Activated CD4-positive, alpha-beta T cell treated with anti-CD3 and anti-CD28 coated beads for 4 hours (primary cell): ENCODE measurements at places on chromosomes 3 and 15.

GRCh38 chr3:61252836-61253235, 1.6 kb upstream of the FHIT start:
- no peak for DNase-seq

- DNase-seq, result no peak
Observed at GRCh38 chr3:127840671-127841070, 18.4 kb upstream of the MGLL start.

- no peak for DNase-seq
Observed at GRCh38 chr3:45343947-45344346, 44.4 kb upstream of the LARS2 start.

- no peak for DNase-seq
Observed at GRCh38 chr3:153629148-153629547, 467.1 kb downstream of the RAP2B start.

DNA sequence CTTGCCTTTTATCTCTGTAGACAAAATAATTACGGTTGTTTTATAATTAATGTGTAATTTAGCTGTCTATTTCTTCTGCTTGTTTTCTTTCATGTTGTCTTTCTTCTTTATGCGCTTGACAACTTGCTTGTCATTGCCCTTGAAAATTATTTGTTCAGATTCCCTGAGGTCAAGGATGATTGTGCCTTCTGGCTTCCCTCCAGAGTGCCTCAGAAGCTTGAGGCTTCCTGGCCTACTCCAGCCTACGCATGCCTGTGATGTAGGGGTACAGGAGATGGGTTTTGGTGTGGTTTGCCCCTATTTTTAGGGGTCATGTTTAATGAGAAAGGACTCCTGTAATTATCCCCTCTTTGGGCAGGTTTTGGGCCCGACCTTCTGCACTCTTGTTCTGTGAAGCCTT, 231.5 kb downstream of the SV2B start:
- DNase-seq, result no peak

- no peak for DNase-seq
Observed at GRCh38 chr3:99344216-99344615, 294.2 kb upstream of the COL8A1 start.

- no peak for DNase-seq
Observed at GRCh38 chr15:37372064-37372463, 271.7 kb upstream of the MEIS2 start.

GRCh38 chr3:196660381-196661166, 21.1 kb downstream of the NRROS start:
- DNase-seq, result no peak

DNA sequence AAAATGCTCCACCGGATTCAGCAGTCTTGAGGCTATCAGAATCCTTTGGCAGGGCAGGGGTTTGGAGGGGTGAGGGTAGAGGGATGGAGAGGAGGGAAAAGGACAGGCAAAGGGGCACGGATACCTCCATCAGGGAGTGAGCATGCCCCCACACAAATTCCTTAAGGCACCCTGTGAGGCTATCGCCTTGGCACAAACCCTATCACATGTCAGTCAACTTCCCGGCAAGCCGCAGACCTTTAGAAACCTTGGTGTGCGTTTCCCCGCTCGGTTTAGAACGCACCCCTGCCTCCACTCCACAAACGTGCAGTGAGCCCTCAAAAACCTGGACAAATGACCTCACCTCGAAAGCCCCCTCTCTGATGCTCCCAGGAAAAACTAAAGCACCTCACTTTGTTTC, 422 bp upstream of the SETMAR start:
- no peak for DNase-seq

- no peak for DNase-seq
Observed at GRCh38 chr15:42858999-42859789, 61.4 kb downstream of the TTBK2 start.

- DNase-seq, result no peak
Observed at GRCh38 chr3:44870375-44871061, 3.9 kb upstream of the TGM4 start.

- DNase-seq, result no peak
Observed at GRCh38 chr15:89429023-89429422, 67.4 kb downstream of the RHCG start.

GRCh38 chr3:141302364-141303141, 65.8 kb upstream of the ZBTB38 start:
- no peak for DNase-seq

DNA sequence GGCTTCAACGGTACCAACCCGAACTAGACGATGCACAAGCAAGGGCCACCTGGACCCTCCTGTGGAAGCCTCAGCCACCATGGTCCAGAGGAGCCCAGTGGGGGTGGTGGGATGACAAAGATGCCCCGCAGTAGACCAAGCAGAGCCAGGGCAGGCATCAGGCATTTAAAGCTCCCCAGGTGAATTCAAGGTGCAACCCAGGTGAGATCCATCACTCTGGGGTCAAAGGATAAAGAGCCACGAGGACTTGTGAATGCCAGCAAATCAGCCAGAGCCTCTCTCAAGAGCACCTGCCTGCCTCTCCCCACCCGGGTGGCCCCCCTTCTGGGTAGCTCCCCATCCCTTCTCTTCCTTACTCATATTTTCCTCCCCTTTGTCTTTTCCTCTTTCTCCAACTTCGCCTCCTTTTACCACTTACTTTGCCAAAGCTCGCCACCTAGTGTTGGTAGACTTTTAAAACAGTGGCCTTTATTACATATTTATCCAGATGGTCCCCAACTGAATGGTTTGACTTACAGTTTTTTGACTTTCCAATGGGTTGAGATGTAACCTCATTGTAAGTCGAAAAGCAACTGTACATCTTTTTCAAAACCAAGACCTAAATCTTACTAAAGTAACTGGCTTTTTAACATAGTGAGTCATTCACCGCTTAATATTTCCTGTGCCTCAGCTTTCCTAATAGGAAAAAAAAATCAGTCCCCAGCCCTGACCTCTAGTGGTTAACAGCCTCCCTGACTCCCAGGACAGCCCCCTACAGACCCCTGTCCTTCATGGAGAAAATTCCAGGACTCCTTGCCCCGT, 18.8 kb downstream of the PLA2G4F start:
- DNase-seq, result no peak

DNA sequence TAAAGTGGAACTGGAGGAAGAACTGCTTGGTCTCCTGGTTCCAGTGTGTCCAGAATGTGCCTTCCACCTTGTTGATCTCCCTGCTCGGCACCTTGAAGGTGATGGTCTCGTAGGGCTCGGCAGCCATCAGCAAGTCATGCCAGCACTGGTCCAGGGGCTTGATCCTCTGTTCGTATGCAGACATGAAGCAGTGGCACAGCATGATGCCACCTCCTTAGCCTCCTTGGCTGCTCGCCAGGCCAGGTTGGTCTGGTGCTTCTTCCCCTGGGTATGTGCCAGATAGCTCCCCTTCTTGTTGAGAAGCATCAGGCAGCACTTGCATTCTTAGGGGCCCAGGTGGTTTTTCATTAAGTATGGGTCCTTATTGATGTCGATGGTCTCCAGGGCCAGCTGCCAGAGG, 17.8 kb upstream of the TXNRD3 start:
- no peak for DNase-seq

DNA sequence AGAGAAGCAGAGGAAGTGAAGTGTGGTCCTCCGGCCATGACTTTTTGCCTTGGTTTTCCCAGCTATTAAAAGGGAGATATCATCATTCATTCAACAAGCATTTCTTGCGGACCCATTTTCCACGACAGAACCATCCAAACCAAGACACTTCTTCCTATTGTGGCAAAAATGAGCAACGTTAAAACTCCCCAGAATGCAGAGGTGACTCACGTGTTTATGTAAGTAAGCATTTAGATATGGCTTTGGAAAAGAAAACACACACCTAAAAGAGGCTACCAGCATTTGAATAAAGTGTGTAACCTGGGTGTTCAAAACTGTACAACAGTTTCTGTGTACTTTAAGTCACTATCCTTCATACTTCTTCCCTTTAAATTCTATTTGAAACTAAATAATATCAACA, 181.3 kb downstream of the RORA start:
- DNase-seq, result no peak

DNA sequence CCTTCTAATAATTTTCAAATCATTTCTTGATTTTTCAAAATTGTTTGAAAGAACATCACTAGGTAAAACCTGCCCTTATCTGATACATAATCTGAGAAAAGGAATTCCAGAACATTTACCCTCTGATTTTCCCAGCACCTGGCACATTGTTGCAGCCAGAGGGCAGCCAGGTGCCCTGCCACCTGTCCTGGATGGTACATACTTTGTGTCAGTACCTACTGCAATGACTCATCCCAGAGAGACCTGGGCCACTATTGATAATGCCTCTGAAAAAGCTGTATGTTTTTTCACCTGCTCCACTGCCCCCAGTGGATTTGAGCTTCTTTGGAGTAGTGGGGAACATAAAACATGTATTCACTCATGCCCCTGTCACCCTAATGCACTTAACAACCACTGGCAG, 648.9 kb upstream of the GBE1 start:
- DNase-seq, result no peak

DNA sequence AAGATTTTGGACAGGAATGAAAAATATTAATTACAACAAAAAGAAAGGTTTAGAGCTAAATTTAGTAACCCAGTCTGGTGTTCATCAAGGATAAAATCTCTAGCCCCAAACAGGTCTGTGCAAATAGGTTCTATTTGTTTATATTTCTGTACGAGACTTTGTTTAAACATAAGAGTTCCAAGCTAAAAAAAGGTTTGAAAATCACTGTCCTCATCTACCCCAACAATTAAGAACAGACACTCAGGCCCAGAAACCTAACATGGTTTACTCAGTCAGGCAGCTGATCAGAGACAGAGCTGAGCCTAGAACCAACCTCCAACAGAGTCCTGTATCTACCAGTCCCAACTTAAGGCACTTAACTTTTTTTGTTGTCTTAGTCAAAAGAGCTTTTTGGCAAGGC, 49.3 kb downstream of the SNX4 start:
- no peak for DNase-seq
